ENCODE measurements at places on chromosomes 11 and 22.
A peak's percentile ranks its signal among the peaks of the same experiment; 100 is the strongest.

DNA sequence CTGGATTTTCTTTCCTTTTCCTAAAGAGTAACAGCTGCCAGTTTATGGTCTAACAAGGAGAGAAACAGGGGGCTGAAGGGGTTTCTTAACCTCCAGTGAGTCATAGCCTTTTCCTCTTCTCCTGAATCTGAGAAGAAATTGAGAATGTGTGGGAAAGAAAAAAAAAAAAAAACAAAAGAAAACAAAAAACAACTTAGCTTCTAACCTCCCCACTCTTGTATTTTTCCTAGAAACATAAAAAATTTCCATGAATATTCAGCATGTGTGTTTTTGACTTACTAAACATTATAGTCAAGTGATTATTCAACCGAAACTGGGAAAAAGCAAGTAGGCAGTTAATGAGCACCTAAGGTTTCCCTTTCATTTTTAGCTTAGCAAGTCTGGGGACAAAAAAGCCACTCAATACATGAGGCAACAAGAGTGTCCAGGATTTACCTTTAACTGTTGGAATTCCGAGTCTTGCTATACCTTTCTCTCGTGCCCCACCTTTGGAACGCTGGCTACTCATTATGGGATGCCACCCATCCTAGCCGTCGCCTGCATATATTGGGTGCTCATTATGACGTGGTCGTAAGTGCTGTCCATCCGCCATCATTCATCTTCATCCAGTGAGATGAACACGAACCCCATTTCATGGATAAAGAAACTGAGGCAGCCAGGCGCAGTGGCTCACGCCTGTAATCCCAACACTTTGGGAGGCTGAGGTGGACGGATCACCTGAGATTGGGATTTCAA is 2.4 kb downstream of the ASPHD2 start:
- peak; percentile 28 for DNase-seq

- peak; percentile 21 for DNase-seq
Observed at GRCh38 chr22:25546751-25547150, 17.7 kb upstream of the GRK3 start.

GRCh38 chr11:87252869-87253268 is 215.1 kb downstream of the TMEM135 start:
- DNase-seq = no peak

DNA sequence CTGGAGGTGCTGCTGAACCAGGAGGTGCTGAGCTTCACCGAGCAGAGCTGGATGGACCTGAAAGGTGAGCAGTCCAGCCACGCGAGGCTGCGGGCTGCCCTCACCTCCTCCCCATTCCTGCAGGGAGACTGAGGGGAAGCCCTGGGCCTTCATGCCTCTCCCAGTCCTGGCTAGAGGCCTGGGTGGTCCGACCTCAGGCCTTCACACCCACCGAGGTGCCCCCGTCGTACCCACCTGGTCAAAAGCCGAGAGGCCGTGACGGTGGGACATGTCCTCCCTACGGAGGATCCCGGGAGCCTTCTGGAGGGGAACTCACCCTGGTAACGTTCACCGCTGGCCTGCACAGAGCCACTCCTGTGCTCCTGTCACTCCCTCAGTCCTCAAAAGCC is 5.1 kb downstream of the SUSD2 start:
- DNase-seq = no peak

GRCh38 chr11:46036009-46036408 is 85.2 kb downstream of the PHF21A start:
- no peak for DNase-seq

All from fibroblast of skin of abdomen (primary cell).